ENCODE measurements at places on chromosomes 12 and 14.

DNA sequence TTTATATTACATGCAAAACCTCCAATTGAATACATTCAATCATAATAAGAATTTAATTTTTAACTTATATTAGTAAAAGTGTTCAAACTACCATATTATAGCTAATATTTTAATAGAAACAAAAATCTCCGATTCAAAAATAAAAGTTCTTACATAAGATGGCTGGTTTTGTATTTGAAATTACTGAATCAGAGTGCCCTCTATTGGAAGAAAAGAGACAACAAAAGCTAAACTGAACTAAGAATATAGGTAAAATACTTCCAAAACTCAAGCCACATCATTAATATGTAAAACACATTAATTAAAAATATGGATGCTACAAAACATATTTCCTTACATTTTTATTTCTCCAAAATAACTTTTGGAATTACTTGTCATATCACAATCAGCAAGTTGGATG is 120.3 kb downstream of the GARIN6 start:
- DNase-seq, result peak; percentile 2

- DNase-seq, result no peak
These were observed 108.6 kb upstream of the DYRK2 start for GRCh38 chr12:67539946-67540345.

GRCh38 chr12:2805143-2805520 is 7.3 kb upstream of the ITFG2 start:
- no peak for DNase-seq

- no peak for DNase-seq
These were observed 206.4 kb upstream of the GZMB start for GRCh38 chr14:24840204-24840893.

DNA sequence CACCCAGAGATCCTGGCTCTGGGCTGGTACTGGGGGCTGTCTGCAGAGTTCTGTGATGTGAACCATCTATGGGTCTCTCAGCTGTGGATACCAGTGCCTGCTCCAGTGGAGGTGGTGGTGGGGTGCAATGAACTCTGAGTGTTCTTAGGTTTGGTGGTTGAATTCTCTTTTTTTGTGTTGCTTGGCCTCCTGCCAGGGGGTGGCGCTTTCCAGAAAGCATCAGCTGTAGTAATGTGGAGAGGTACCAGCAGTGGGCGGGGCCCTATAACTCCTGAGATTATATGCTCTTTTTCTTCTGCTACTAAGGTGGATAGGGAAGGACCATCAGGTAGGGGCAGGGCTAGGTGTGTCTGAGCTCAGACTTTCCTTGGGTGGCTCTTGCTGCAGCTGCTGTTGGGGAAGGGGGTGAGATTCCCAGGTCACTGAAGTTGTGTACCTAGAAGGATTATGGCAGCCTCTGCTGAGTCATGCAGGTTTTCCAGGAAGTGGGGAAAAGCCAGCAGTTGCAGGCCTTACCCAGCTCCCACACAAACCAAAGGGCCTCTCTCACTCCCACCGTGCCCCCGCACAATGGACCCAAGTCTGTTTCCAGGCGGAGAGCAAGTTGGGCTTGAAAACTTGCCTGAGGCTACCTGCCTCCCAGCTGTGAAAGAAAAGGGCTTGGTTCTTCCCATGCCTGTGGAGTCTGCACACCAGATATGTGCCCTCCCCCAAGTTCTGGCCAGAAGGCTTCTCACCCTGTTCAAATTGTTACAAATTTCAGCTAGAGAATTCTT is 18.6 kb downstream of the CCER1 start:
- DNase-seq, result no peak

- no peak for DNase-seq
These were observed 18.4 kb downstream of the HDAC7 start for GRCh38 chr12:47801170-47801903.

DNA sequence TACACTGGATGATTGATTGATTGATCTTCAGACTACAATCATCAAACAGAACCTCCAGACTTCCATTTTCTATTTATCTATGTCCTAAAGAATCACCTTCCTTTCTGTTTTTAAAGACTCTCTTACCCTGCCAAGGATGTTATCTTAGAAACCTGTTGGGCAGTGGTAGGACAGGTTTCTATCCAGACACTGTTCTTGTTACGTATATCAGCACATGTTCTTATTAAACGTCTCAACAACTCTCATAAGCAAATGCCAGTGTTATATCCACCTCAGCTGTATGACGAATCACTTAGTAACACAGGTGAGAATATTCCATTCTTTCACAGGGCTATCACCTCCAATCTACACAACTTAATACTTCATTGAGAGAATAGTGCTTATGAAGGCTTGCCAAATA is 40.2 kb upstream of the RPL10L start:
- DNase-seq, result no peak

DNA sequence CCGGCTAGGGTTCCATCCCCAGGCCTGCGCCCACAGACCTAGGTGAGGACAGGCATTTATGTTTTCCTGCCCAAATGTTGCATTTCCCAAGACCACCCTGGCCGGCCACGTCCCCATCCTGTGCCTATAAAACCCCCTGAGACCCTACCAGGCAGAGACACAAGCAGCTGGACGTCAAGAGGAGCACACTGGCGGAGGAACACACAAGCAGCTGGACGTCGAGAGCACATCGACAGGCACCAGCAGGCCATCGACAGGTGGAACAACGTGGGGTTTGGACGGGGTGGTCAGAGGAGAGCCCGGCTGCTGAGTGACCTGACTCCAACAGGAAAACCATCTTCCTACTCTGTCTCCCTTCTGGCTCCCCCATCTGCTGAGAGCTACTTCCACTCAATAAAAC is 19.6 kb upstream of the LDHB start:
- DNase-seq, result no peak

DNA sequence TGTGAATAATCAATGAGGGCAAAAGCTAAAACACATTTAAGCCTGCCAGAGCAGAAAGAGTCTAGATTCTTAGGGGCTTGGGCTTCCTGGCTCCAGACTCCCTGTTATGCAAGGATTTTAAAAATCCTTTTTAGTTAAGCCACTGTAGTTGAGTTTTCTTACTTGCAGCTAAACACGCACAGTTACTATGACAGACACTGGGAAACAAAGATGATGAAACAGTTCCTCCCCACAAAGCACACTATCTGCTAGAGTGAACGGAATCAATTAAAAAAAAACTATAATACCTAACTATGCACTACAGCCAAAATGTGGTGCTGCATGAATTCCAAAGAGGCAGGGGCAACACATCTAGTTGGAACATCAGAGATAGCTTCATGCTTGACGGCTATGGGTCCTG is 28.2 kb downstream of the RPS6KA5 start:
- DNase-seq, result no peak

DNA sequence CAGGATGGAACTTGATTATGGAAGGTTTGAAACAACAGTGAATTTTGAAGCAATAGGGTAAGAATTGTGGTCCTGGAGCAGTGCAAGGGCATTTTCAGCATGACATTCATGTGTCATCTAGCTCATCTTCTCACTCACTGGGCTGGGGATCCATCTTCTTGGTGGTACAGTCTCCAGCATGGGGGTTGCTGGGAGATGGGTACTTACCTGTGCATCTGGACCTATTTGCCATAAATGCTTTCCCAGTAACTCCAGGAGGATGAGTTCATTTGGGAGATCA is 7.2 kb downstream of the HSP90AA1 start:
- DNase-seq, result no peak

DNA sequence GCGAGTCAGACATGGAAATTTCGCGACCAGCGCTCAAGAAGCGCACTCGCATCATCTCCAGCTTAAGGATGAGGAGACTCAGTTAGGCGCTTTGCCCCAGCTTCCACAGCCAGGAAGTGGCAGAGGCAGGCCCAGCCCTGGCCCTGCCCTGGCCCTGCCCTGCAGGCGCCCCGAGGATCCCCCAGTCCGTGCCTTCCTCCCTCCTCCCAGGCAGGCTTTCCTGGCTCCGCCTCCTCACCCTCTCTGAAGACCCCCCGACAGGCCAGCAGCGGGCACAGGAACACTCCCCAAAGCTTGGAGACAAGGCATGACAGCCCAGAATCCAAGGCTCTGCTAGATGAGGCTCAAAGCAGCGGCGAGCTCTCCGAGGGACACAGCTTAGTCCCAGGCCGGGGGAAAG is 25.1 kb downstream of the UBR7 start:
- no peak for DNase-seq

GRCh38 chr12:12810553-12811021 is 2.6 kb upstream of the DDX47 start:
- DNase-seq, result no peak
